CD4-positive, alpha-beta T cell treated with Interleukin-10 for 1 hour (primary cell): ENCODE measurements at places on chromosomes 2 and 18.

DNA sequence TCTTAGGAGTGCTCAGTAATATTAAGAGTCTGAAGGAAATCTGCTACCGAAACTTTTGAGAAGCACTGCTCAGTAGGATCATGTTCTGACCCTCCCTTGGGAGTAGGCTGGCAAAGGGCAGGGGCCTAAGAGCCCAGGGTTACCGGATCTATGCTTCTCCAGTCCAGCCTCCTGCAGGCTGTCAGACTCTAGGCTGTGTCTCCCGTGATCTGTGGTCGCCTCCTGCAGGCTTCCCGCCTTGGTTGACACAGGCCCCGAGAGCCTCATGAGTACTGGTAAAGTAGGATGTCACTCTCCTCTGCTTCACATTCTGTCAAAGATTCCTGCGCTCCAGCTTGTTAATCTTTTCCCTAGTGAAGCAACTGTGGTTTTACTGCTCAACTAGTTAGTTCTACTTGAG is 647.8 kb upstream of the RAB6C start:
- no peak for DNase-seq

DNA sequence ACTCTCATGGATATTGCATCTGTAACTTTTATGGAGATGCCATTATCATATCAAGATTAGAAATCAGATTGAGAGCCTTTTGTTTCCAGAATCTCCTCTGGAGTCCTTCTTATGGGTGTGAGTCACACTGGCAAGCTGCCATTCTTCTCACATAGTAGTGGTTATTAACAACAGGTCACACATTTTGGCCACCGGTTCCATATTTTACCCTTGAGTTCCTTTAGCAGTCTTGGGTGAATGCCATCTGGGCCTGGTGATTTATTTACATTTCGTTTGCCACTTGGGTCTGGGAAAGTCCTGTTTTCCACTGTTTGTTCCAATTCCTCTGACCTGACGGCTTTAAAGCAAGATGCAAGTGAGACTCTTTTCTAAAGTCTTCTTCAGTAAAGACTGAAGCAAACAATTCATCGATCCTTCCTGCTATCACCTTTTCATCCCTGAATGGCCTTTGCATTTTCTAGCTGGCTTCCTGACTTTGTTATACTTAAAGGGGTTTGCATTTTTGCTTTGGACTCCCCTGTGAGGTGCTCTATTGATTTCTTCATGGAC is 80.5 kb upstream of the CAVIN2 start:
- no peak for DNase-seq

- DNase-seq = no peak
Observed at GRCh38 chr2:135663148-135663700, 78.4 kb upstream of the UBXN4 start.

- no peak for DNase-seq
Observed at GRCh38 chr2:36476411-36476810, 120.8 kb downstream of the CRIM1 start.

- no peak for DNase-seq
Observed at GRCh38 chr2:45636008-45636407, 15.5 kb upstream of the PRKCE start.

DNA sequence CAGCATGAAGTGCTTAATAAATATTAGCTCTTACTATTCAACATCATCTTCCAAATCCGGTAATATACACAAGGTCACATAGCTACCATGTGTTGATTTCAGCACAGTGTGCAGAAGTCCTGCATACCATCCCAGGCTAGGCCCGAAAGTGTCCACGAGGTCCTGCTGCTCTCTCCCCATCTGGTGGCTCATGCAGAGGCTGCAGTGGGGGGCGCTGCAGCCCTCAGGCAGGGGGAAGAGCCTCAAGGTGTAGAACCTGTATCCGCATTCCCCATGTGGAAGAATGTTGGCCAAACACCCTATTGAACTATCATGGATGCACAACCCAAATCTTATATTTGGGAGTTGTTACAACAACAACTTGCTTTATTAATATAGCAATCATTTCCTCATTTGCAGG is 88.5 kb downstream of the ST6GAL2 start:
- DNase-seq = no peak

DNA sequence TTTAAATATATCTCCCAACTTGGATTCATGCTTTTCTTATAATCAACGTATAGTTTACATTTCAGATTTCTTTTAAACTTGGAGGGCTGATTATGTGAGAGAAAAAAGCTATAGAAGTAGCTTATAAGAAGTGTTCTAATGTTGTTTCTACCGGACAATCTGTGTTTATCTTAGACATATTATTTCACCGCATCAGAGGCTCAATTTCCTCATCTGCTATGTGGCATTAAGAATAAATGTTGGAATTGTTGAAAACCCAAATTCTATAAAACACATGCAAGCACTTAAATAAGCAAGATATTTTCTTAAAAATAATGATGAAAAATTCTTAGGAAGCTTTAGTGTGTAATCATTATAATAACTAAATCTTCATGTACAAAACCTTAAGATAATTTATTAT is 407.9 kb downstream of the HRH4 start:
- no peak for DNase-seq
